Fibroblast of pulmonary artery (primary cell): ENCODE measurements at places on chromosomes 6 and 20.

DNA sequence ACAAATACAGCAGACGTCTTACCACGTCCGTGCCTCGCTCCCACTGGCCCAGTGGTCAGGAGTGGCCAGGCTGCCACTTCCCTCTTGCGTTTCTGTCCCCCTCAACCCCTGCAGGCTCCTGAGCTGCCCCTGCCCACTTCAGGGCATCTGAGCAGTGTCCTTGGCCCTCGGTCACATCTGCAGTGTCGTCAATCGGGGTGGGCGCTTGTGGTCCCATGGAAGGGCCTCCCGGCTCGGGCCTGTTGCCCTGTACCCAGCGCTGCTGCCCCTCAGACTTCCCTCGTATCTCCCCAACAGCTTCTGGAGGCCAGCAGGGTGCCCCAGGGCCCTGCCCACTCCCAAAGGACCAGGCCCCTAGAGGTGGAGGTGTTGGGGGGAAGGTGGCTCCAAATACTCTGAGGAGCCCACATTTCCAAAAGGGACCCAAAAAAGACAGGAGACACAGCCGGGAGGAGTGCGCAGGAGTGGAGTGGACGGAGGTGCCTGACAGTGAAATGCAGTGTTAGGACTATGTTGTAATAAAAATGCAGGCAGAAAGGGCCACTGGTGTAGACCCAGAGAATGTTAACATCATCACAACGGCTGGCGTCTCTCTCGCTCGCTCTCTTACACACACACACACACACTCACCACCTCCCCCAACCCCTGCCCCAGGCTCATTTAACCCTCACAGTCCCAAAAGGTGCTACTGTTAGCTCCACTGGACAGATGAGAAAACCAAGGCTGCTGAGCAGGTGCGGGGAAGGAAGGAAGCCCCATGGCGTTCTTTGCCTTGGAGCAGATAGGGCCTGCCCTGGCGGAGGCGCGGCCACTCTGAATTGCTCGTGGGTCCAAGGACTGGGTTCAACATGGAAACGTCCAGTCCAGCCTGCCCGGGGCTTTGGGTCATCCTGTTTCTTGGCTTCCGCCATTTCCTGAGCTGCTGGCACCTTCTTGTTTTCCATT, 343.9 kb downstream of the ZFAND3 start:
- DNase-seq: no peak

DNA sequence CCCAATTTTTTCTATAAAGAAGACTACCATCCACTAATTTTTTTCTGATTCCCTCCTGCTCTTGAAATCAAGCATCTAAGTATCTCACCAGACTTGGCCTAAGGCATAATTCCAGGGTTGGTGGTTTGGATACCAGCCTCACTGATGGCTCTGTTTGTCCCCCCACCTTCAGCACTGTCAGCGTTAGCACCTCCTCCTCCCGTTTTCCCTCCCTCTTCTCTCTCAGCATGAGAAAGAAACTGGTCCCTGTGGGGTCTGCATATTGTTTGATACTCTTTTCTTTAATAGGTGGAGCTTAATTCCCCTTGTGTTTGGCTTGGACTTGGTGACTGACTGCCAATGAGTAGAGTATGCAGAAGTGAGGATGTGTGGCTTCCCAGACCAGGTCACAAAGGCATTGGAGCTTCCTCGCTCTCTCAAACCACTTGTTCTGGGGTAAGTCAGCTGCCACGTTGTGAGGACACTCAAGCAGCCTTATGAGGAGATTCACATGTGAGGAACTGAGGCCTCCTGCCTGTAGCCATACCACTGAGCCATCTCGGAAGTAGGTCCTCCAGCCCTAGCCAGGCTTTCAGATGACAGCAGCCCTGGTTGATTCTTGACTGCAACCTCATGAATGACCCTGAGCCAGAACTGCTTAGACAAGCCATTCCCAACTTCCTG, 65.2 kb downstream of the RIOK1 start:
- DNase-seq: no peak

GRCh38 chr20:1130847-1131246, 12.4 kb downstream of the PSMF1 start:
- no peak for DNase-seq

GRCh38 chr6:54289426-54289825, 18.8 kb upstream of the TINAG start:
- no peak for DNase-seq
